ENCODE measurements at places on chromosomes 6 and 20.

DNA sequence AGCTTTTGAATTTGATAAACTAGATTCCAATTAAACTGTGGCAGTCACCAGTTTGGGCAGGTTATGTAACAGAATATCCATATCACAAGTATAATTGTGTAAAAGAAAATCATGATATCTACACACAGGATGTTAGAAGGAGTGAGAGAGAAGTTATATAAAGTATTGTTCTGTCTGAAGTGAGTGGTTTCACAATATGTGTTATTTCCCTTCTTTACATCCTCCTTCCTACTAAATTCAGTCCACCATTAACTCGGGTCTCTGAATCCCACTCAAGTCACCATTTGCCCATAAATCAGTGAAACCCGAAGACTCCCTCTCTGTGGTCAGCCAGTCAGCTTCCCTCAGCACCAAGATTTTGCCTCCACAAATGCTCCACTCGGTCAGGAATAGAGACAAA lies 796 bp downstream of the HLA-DQB1 start:
- DNase-seq: no peak

DNA sequence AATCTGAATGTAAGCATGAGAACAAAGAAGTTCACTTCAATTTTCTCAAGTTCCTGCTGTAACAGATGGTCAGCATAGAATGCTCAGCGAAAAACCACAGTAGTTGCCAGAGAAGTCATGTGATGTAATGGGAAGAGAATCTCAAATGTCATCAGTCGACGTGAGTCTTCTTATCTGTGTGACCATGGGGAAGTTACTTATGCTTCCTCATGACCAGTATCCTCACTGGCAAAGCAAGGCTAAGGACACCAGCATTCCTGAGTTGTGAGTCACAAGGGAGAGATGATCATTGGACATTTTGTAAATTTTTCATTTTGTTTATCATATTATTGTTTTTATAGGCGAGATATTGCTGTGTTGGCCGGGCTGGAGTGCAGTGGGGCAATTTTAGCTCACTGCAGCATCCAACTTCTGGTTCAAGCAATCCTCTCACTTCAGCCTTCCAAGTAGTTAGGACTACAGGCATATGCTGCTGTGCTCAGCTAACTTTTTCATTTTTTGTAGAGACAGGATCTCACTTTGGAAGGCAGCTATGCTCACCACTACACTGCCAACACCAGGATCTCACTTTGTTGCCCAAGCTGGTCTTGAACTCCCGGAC lies 21.9 kb downstream of the SGK1 start:
- DNase-seq: no peak

DNA sequence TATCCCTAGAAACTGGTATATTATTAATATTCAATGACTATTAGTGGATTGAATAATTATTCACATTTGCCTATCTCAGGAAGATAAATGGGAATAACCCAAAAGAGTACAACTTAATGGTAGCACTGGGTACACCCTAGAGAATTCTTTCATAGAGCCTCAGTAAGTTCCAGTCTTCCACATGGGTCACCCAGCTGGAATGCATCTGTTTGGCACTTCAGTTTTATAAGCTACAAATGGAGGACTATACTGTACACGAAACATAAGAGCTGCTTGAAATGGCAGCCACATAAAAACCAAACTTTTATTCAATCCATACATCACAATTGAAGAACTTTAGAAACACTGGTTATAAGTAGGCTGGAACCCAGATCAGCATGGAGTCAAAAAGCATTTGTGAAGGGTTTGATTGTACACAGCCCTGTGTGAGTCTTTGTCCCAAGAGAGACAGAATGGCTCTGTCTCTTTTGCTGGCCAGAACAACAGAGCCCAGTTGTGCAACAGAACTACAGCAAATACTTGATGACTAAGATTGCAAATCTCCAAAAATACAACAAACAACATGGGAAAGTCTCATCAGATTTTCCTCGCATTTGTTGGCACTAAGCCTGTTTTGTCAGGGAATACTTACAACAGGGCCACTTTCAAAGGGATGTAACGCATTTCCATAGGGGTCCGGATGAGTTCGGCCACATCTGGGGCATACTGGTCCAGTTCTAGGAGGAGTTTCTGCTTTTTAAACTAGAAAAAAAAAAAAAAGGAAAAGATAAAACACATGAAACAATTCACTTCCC lies 39.5 kb downstream of the PIGU start:
- no peak for DNase-seq

- DNase-seq: no peak
Observed at GRCh38 chr6:109722011-109722410, 30.9 kb downstream of the FIG4 start.

GRCh38 chr6:136347847-136348246 lies 58.2 kb upstream of the BCLAF1 start:
- DNase-seq: no peak
